Dermis microvascular lymphatic vessel endothelial cell (primary cell): ENCODE measurements at places on chromosomes 7 and 10. TPM values are rescaled to one million over a fixed set of nuclear protein-coding genes. Genes with fewer than 3 reads are reported as not detected.

- no peak for DNase-seq
These were observed 20.0 kb downstream of the CUBN start for GRCh38 chr10:17109475-17110207.

- no peak for DNase-seq
These were observed 2.9 kb downstream of the IGF2BP3 start for GRCh38 chr7:23467291-23467805.

GRCh38 chr10:92183199-92183598 lies 107.7 kb downstream of the CPEB3 start:
- DNase-seq, result no peak

DNA sequence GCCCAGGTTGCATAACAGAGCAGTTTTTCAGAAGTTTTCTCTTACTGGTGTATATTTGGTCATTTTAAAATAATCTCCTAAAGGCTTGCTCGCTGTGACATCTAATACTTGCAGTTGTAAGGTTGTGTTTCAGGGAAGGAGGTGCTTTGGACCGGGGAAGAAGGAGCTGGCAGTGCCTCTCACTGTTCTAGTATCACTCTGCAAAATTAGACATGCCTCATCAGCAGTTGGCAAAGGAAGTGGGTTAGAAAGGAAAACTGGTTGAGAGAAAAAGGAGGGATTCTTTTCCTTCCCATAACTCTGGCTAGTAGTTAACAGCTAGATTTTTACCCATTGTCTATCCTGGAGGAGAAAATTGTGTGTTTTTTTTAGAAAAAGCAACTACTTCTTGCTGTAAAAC lies 34.8 kb downstream of the CUL1 start:
- DNase-seq, result no peak

DNA sequence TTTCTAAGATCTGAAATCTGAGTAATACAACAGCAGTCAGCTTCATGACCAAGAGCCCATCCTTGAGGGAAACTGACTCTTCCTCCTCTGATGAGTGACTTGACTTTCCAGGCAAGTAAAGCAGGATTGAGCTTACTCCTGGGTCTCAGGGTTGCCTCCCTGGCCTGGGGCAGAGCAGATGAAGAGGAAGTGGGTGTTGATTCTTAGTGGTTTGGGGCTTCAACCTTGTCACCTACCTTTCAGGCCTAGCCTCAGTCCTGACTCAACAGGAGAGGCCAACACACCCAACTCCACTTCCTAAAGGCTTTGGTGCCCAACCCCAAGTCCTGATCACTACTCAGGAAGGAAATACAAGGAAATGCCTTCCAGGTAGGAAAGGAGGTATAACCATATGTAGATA lies 54.1 kb downstream of the KCNMA1 start:
- no peak for DNase-seq

- DNase-seq, result no peak
These were observed 804 bp downstream of the FRAT1 start for GRCh38 chr10:97319671-97320479.

DNA sequence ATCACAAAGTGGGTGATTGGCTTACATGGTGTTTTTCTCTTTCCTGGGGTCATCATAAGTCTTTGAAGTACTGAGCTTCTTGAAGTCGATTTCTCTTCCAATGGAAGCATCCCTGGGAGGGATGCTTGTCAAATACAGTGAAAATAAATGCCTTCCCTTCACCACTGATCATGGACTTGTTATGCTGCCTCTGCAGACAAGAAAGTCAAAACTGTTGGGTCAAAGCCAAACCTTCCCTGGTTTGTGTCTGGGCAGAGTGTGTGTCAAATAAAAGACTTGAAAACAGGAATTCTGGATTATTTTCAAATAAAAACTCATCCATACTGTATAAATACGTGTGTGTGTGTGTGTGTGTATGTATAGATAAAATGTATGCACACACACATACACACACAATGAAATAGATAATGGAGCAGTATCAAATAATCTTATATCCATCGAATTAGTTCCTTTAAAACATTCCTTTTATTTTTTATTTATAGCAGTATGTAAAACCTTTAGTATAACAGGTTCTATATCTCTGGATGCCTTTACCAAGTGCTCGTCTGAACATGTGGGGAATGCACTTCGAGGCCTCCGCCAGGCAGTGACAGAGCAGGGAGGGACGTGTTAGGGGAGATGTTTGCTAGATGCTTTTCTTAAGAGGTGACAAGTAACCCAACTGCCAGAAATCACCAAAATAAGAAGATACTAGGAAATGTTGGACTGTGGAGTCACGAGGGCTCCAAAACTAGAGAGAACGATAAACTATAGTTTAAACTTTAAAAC lies 27.2 kb upstream of the WNT16 start:
- no peak for DNase-seq

The BMPER gene
- 0.13 and 4.9 TPM in 2 replicates for total RNA-seq

The NEUROD6 gene
- not detected in 2 replicates for total RNA-seq

The ACADSB gene
- 4.5 and 4.6 TPM in 2 replicates for total RNA-seq

The WNT8B gene
- total RNA-seq, result under 0.01 TPM in 1 of 2 replicates, not detected in the other

The DAGLB gene
- 17.3 and 18.3 TPM in 2 replicates for total RNA-seq

The ADAM22 gene
- total RNA-seq, result 0.26 and 0.38 TPM in 2 replicates
